NCI-H446 treated with DMSO at 0.1 percent for 48 hours (cell line): ENCODE measurements at places on chromosomes 7 and 10.

- no peak for DNase-seq
Observed at GRCh38 chr10:91690996-91691676, 58.3 kb upstream of the PPP1R3C start.

DNA sequence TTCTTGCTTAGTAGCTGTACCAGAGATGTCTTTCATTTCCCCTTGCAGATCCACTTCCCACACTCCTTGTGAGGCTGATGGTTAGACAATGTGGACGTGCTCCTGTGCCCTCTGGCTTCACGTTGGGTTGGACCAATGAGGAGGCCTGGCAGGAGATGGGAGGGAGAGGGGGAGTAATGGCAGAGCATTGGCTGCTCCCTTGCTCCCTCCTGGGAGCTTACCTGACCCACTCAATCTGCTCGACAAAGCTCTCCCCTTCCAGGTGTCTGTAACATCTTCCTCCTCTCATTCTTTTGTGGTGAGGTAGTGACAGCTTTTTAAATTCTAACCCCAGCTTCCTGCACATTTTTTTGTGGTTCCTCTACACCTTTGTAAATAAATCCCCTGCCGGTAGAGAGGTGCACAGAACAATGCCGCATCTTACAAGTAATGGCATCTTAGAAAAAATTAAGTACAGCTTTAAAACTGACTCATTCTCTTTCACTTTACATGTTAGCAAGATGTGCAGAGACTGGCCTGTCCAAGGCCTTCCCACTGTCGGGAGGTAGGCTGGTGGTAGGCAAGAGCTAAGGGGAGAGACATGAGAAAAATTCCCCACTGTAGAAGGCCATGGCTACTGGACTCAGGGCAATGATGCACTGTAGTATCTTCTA is 134.3 kb downstream of the HTR7 start:
- DNase-seq: no peak

GRCh38 chr7:35983626-35984025 is 169.4 kb upstream of the EEPD1 start:
- DNase-seq: no peak

- DNase-seq: no peak
Observed at GRCh38 chr7:80330434-80330833, 181.4 kb downstream of the GNAT3 start.

GRCh38 chr7:38294926-38295325 is 21.5 kb upstream of the TARP start:
- no peak for DNase-seq

DNA sequence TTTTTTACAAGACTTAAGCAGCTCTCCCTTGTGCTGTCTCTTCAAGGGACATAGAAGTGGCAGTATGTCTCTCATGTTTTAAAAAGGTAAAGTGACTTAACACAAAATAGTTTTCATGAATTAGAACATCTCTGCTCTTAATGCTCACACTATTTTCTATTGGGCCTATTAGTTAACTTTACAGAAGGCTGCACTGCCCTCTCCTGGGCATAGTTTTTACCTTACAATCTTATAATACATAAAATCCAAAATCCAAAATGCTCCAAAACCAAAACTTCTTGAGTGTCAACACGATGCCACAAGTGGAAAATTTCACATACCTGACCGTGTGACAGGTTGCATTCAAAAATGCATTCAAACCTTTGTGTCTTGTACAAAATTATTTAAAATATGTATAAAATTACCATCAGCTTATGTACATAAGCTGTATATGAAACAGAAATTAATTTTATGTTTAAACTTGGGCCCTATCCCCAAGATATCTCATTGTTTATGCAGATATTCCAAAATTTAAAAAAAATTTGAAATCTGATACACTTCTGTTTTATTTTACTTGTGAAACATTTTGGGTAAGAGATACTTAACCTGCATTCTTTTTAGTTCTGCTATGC is 25.8 kb downstream of the TES start:
- DNase-seq: peak; percentile 6

DNA sequence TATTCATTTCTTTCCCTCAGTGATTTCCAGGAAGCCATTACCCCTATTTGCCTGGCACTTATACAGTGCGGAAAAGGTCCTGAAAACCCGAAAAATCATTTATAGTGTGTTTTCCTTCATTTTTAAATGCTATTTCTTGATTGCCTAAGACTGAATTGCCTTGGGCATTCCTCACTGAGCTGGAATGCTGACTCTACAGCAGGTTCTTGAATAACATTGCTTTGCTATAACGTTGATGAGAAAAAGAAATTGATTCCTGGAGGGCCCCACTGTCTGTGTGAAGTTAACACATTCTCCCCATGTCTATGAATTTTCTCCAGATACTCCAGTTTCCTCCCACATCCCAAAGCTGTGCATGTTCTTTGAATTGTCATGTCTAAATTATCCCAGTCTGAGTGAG is 308.5 kb downstream of the EXOC4 start:
- DNase-seq: no peak

DNA sequence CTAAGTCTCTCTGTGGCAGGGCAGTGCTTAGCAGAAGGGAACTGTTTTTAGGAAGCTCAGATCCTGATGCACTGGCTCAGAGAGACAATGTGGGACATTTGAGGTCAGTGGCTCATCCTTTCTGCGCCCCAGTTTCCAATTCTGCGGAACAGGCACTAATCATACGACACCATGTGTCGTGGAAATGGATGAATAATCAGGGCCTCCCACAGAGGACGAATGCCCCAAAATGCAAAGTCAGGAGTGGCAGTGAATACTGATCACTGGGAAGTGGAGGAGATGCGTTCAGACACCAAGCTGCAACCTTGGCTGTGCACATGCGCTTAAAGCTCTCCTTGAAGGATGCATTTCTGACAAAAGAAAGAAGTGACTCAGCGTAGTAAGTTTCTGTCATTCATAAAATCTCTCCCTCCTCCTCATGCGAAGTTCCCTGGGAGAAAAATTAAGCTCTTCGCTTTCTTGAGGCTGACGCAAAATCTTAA is 21.9 kb upstream of the ECHDC3 start:
- DNase-seq: no peak

DNA sequence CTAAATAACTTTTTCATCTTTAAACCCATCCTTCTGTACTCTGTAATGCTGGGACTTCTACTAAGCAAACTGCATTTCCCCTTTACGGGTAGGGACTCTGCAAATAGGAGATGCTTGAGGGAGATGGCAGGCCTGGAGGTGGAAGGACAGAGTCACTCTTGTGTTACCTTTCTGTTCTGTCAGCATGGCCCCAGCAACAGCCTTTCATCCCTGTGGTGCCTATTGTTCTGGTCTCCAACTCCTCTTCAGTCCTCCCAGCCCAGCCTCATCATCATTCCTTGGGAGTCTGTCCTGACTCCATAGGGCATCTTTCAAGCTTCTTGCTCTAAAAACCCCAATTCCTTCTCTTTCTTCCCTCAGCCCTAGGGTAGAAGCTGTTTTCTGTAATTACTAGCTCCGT is 230.0 kb downstream of the SNX13 start:
- no peak for DNase-seq

- no peak for DNase-seq
Observed at GRCh38 chr10:63348245-63348850, 117.4 kb downstream of the JMJD1C start.

DNA sequence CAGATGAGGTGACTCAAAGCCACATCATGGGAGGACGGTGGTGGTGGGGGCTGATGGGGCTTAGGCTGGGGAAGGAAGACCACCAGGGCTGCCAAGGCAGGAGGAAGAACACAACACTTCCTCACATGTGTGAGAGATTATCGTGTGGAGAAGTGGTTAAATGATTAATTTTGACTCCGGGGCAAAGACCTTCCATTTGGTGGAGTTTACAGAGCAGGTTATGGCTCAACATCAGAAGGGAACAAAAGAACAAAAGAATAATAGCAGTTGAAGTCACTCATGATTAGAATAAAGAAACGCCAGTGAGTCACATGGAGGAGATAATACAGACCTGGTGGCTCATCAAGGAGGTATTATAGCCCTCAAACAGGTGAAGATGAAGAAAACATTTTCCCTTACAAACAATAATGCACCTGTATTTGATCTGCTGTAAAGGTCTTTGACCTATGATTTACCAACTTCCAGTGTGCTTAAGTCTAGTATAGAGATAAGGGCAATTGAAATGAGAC is 170.1 kb downstream of the PKD1L1 start:
- DNase-seq: no peak

- no peak for DNase-seq
Observed at GRCh38 chr10:33390046-33390445, 55.6 kb upstream of the NRP1 start.

GRCh38 chr10:33325929-33326328 is 8.5 kb downstream of the NRP1 start:
- no peak for DNase-seq

GRCh38 chr7:157013602-157014549 is 3.4 kb upstream of the MNX1 start:
- no peak for DNase-seq

DNA sequence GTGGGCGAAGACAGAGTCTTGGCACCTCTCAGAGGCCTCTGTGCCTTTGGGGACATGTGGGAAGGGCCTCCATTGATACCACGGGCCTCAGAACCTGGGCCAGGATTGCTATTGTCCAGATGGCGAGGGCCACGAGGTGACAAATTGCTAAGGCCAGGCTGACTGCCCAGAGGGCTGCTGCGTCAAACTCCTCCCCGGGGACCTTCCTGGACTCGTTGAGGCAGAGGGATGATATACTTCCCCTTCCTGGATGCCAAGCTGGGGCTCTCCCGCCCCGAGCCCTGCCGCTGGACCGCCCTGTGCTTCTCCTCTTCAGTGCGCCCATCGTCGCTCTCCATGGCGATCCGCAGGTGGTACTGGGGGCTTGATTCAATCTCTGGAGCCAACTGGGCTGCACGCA is 58.9 kb downstream of the LRRC72 start:
- DNase-seq: no peak

DNA sequence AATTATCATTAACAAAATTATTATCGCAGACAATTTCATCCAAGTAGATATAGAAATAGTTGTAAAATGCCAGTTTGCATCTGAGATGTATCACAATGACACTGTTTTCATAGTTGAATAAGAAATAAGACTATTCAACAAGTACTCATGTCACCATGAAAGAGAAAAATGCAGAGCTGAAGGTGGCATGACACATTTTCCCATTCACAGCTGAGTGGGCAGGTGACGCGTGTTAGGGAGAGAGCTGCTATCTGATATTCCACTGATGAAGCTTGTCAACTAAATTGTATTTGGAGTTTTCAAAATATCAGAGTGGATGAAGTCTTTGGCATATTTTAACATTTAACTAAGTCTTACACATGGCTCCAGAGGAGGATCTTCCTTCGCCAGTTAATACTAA is 70.3 kb upstream of the HDAC9 start:
- DNase-seq: no peak
